ENCODE measurements at places on chromosomes 6 and 20.

- no peak for DNase-seq
These were observed 109.7 kb downstream of the RCAN2 start for GRCh38 chr6:46381579-46381978.

GRCh38 chr6:45830441-45831139 is 185.1 kb downstream of the CLIC5 start:
- DNase-seq: no peak

GRCh38 chr6:39515006-39515405 is 192.5 kb upstream of the KCNK16 start:
- no peak for DNase-seq

DNA sequence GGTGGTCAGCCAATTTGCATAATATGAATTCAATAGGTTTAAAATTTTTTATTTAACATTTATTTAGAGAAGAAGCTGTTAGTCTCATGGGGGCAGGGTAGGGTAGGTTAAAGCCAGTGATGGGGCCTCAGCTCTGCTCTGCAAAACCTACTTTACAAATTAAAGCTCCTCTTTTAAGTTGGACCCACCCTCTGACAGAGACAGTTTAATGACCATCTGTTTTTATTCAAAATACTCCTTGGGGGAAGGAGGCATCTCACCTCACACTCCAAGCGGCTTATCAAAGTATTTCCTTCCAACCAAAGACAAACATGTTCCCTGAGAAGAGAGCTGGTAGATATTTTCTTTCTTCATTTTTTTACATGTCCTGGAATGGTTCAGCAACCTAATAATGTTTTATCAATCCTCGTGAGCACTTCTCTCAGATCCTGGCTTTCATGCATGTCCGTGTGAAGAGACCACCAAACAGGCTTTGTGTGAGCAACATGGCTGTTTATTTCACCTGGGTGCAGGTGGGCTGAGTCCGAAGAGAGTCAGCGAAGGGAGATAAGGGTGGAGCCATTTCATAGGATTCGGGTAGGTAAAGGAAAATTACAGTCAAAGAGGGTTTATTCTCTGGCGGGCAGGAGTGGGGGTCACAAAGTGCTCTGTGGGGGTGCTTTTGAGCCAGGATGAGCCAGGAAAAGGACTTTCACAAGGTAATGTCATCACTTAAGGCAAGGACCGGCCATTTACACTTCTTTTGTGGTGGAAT is 184.7 kb downstream of the GJA1 start:
- no peak for DNase-seq

- DNase-seq: no peak
These were observed 17.0 kb downstream of the MCM8 start for GRCh38 chr20:5967469-5967868.

DNA sequence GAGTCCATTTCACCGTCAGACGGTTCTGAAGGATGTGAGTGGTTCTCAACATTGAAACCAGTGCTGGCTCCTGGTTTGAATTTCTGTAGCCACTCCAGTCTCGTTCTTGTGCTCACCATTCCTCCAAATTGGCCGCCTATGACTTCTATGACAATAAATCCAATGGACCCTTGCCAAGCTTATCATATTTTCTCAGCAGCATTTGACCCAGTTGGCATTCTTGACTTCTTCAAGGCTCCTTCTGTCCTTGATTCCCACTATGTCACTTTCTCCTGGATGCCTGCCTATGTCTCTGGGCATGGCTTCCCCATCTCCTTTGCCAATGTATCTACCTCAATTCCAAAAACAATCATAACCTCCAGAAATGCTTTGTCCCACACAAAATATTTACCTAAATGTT is 756.0 kb upstream of the NRSN1 start:
- DNase-seq: no peak

- DNase-seq: no peak
These were observed 38.9 kb downstream of the ARHGAP40 start for GRCh38 chr20:38640521-38640920.

GRCh38 chr20:44997668-44998067 is 31.4 kb downstream of the STK4 start:
- no peak for DNase-seq

GRCh38 chr6:72931325-72931887 is 293.9 kb downstream of the KHDC1L start:
- no peak for DNase-seq

DNA sequence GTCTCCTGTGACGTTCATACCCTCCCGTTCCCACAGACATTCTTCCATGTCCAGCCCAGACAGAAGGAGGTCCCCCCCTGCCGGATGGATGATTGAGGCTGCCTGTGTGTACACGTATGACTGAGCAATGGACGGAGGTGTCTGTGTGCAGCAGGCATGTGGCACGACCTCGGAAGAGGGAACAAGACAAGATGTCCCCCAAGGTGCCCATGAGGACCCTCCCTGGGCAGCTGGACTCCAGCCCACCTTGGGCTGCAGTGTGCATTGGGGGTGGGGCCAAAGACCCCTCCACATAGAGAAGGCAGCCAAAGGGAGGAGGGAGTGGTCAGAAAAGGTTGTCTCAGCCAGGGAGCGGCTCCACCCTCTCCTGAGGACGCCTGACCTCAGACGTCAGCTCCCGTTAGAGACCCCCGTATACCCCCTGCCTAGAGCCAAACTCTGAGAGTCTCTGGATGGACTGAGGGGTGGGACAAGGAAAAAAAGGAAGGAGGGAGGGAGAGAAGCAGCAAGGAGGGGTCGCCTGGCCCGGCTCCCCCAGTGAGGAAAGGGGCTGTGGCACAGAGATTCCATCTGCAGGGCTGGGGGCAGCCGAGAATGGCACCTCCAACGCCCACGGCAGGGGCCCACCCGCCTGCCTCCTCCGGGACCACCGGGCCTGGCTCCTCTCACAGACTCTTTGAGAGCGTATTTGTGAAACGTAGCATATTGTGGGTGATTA is 92.9 kb upstream of the BHLHE23 start:
- no peak for DNase-seq

DNA sequence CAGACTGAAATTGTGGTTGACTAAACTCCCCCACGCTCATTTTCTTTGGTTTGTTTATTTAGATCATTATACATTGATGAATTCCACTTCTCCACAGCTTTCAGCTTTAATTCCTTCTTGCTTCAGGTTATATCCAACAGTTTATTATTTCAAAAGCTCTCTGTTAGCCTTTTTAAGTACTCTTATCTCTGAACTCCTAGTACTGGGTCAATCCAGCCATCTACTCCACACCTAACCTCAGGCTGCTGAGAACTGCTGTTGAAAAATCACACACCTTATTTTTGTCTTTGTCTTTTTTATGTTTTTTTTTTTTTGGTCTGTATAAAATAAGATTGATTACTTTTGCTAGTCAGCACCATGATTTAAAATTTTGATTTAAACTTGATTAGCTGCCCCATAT is 32.9 kb downstream of the FLRT3 start:
- DNase-seq: no peak

GRCh38 chr20:48421547-48421946 is 406.3 kb downstream of the PREX1 start:
- no peak for DNase-seq

GRCh38 chr6:27865850-27866356 is 46.3 kb downstream of the OR2B2 start:
- DNase-seq: no peak

- no peak for DNase-seq
These were observed 9.8 kb downstream of the NCOA6 start for GRCh38 chr20:34815636-34816035.

GRCh38 chr6:62285612-62286469 is at the start of gene KHDRBS2:
Gene KHDRBS2 (minus strand): TSS chr6:62286225.
- no peak for DNase-seq

GRCh38 chr6:32685603-32686002 is 19.1 kb upstream of the HLA-DQB1 start:
- no peak for DNase-seq

DNA sequence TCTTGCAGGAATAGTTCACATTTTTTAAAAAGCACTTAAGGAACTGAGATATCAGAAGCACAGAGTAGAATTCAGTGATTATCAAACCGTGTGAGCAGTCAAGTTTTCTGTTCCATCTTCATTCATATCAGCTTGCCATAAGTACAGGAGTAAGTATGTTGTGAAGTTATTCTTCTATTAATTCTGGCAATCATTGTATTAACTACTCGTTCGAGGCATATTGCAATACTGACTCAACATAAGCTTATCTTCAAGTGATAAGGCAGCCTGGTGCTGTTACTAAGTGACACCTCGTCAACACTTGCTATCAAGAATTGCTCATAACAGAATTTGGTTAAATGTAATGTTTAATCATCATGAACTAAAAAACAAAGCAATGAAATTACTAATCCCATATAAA is 75.7 kb upstream of the SNX9 start:
- DNase-seq: no peak

DNA sequence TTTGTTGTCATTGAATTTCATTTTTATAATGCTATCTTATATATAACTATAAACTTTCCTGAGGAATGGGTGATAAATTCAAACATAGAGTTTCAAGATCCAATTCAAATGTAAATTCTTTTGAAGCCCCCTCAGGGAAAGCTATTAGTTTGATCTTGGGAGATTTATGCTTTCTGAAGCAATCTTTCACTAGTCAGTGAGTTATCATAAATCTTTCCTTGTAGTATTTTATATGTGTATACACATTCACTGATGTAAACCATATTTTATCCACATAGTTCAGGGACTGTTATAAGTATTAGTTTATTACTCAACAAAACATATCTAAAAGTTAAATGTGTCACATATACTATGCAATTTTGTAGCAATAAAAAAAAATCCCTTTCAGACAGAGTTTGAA is 2.9 kb upstream of the EPM2A start:
- DNase-seq: no peak

- no peak for DNase-seq
These were observed 194.4 kb downstream of the BTBD9 start for GRCh38 chr6:38445336-38445735.

GRCh38 chr6:16751251-16751946 is 9.9 kb downstream of the ATXN1 start:
- no peak for DNase-seq

- no peak for DNase-seq
These were observed 162.8 kb downstream of the PTPRK start for GRCh38 chr6:128357392-128358130.

DNA sequence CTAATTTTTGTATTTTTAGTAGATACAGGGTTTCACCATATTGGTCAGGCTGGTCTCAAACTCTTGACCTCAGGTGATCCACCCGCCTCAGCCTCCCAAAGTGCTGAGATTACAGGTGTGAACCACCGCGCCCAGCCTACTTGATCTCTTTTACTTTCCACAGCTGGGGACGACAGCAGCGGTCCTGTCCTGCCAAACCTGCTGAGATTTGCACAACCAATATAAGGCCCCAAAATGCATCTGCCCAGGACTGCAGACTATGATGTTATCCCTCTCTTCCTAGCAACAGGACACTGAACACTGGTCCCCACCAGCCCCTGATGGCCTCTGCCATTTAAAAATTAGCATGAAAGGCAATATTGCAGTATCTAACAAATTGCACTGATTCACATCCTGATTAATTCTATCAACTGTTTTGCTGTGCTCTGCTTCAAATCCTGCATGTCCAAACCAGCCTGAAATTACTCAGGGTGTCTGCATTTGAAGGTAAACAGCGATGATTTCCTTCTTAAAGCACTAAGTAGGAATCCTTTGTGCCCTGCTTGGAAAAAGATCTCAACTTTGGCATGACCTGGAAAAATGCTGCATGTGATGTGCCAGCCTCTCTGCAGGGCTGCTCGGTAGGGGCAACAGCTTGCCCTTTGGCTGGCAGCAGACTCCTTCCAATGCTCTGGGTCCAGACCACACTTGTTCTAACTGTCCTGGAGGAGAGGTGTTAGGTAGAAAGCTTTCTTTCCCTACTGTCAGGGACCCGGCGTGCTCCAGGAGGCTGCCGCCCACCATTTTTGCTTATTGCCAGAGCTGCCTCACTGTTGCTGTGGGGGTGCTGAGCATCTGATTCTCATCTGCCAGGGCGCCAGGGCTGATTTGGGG is 27.4 kb upstream of the PXDC1 start:
- no peak for DNase-seq

DNA sequence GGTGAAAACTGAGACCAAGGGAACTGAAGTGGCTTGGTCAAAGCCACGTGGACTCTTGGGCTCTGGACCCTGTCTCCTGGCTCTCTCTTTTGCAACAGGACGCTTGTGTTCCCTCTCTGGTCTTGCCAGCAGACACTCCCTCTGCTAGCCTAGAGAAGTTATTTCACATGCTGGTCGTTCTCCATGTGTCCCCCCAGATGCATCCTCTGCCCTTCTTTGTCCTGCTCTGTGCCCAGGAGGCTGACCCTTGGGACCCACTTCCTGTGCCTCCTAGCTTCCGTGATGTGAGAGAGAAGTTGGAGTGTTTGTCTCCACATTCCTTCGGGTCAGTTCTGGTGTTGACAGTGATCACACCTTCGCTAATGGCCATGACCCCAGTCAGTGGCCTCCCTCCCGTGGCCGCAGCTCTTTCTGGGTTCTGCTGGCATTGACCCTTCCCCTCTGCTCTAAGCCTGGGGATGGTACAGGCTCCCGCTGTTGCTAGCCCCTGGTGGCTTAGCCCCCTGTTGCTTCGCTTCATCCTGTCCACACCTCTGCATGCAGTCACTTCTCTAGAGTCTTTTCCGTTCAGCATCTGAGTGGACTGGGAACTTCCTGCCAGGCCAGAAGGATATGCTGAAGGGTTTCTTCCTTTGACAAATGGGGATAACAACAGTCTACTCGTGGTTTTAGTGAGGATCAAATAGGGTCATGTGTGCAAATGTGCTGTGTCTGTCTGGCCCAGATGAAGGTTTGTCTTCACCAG is 70.1 kb upstream of the BMP2 start:
- no peak for DNase-seq

- no peak for DNase-seq
These were observed 336.1 kb upstream of the CITED2 start for GRCh38 chr6:139710556-139710955.

GRCh38 chr6:79949233-79949632 is 1.9 kb upstream of the ELOVL4 start:
- DNase-seq: no peak

DNA sequence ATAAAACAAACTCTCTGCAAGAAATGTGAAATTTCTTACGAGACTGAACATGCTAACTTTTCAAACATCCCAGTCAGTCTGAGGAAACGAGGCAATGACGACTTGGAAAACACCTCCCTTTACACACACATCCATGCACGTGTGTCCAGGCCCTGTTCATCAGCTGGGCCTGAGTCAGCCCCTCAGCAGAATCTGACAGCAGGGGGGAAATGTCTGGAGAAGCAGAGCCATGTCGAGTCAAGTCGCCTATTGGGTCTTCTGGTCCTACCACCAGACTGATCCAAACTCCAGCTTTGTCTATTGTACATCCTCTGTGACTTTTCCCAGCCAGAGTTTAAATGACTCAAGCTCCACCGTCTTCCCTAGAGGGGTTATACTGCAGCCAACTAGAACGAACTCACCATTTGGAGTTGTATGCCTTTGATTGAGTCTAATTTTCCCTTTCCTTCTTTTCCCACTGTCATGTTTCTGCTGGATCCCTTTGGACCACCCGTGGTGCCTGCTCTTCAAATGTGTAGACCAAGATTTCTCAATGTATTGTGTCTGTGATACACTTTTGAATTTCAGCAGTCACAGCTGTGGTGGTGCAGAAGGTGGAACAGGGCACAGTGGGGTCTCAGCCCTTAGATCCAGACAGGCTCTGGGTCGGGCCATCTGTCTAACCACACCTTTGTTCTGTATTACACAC is 254.0 kb downstream of the CDC5L start:
- DNase-seq: no peak

- no peak for DNase-seq
These were observed 38.2 kb downstream of the MBOAT1 start for GRCh38 chr6:20173833-20174792.

- DNase-seq: no peak
These were observed 5.5 kb downstream of the TCF19 start for GRCh38 chr6:31163922-31164321.
